ENCODE measurements at places on chromosomes 11 and 22. TPM values are rescaled to one million over a fixed set of nuclear protein-coding genes. Genes with fewer than 3 reads are reported as not detected.

DNA sequence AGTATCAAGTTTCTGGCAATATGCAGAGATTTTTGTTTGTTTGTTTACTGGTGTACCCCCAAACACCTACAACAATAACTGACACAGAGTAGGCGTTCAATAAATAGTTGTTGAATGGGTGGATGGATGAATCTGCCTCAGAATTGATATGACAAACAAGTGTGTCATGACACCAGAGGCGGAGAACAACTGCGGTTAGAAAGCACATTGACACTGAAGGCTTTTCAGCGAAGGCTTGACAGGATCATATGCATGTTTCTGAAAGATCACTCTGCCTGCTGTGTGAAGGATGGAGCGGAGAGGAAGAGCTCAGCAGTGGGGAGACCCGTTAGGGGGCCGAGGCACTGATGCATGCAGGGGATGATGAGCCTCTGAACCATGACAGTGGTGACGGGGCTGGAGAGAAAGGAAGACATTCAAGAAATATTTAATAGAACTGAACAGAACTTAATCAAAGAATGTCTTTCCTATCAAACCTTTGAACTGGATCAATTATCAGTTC lies 108.5 kb upstream of the USP47 start:
- no peak overlapping the region for H3K27ac ChIP-seq
- no peaks in the 10 kb centered on the region for H3K36me3 ChIP-seq
- DNase-seq: no peak
- no peaks in the 10 kb centered on the region for H3K4me1 ChIP-seq
- H3K4me3 ChIP-seq: no peak overlapping the region

- no peaks in the 10 kb centered on the region for H3K4me1 ChIP-seq
- H3K27me3 ChIP-seq: no peaks in the 10 kb centered on the region
These were observed 30.0 kb upstream of the MMP7 start for GRCh38 chr11:102560555-102561011.

- peak overlapping the region; percentile 38 for H3K4me3 ChIP-seq
- peak overlapping the region; percentile 95 for H3K27ac ChIP-seq
- H3K27me3 ChIP-seq: no peaks in the 10 kb centered on the region
- peaks cover 30% of the 10 kb centered on the region for H3K4me1 ChIP-seq
- peaks cover 16% of the 10 kb centered on the region for H3K36me3 ChIP-seq
- DNase-seq: no peak
These were observed 1.2 kb upstream of the TCIRG1 start for GRCh38 chr11:68037411-68038225.

DNA sequence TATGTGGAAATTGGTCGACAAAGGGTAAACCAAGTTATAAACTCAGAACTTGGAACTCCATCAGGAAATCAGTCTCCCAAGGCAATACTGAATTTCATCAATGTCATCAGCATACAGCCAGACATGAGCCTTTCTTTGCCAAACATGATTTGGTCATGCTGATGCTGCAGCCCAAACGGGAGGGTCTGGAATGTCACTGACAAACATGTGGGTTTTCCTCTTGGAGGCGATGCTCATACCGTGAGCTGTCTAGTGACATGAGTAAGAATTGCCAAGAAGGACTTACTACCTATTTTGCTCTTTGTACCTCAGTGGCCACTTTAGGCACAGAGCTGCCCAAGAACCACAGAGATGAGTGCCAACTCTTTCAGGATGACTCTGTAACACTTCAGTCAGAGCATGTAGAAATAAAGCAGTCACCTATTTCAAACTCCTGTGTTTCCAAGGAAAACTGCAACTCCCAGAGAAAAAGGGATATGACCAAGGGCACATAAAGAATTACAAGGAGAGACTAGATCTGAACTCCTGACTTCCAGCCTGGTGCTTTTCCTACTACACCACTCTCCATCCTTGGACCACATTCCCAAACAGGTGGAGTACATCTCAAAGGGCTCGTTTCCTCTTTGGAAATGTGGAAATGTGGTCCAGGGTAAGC lies 24.3 kb upstream of the MRGPRX2 start:
- H3K27ac ChIP-seq: no peak overlapping the region
- no peak for DNase-seq
- H3K4me3 ChIP-seq: no peak overlapping the region
- 0 out of 2 replicates have a peak, but pooled peaks cover 2% of the 10 kb centered on the region for H3K27me3 ChIP-seq

DNA sequence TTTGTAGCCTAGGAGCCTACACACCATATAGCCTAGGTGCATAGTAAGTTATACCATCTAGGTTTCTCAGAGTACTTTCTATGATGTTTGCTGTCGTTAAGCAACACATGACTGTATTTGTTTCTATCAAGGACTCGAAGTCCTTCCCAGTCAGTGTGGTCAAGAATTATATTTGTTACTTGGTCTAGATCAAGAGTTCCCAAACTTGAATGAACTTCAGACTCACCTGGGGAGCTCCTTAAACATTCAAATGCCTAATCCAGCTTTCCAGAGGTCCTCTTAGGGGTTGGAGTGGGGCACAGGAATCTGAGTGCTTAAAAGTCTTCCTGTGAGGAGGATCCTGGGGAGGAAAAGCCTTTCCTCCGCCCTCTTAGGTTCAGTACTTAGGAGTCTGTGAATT lies 41.5 kb upstream of the PAMR1 start:
- no peaks in the 10 kb centered on the region for H3K27me3 ChIP-seq
- no peak for DNase-seq
- no peaks in the 10 kb centered on the region for H3K4me1 ChIP-seq
- H3K27ac ChIP-seq: no peak overlapping the region
- H3K36me3 ChIP-seq: no peaks in the 10 kb centered on the region

DNA sequence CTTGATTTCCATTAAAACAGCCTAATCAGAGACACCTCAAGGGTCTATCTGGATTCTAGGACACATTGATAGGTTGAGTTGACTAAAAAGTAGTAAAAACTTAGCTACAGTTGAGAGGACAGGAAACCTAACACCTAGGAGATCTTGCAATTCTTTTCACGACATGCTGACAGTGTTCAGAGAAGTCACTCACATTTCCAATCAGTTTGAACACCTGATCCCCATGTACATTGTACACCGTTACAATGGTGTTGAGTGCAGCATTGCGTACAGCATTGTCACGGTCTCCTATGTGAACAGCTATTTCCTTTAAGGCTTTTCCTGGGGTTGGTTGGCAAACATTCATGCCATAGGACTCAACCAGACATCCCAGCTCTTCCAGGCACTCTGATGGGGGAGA lies 42.8 kb downstream of the F2 start:
- peaks cover 83% of the 10 kb centered on the region for H3K36me3 ChIP-seq
- no peak overlapping the region for H3K27ac ChIP-seq
- no peaks in the 10 kb centered on the region for H3K4me1 ChIP-seq

GRCh38 chr11:64235437-64236161 lies 1.2 kb downstream of the VEGFB start:
- no peak for DNase-seq
- peak overlapping the region; percentile 60 for H3K4me3 ChIP-seq
- no peaks in the 10 kb centered on the region for H3K36me3 ChIP-seq
- H3K27me3 ChIP-seq: no peaks in the 10 kb centered on the region

MOGAT2 gene
- total RNA-seq: 27.8 TPM

NEU3 gene
- 15.3 TPM for total RNA-seq

- peaks cover 5% of the 10 kb centered on the region for H3K27me3 ChIP-seq
- H3K36me3 ChIP-seq: no peaks in the 10 kb centered on the region
These were observed 19.0 kb upstream of the SMIM35 start for GRCh38 chr11:118105657-118106305.

DNA sequence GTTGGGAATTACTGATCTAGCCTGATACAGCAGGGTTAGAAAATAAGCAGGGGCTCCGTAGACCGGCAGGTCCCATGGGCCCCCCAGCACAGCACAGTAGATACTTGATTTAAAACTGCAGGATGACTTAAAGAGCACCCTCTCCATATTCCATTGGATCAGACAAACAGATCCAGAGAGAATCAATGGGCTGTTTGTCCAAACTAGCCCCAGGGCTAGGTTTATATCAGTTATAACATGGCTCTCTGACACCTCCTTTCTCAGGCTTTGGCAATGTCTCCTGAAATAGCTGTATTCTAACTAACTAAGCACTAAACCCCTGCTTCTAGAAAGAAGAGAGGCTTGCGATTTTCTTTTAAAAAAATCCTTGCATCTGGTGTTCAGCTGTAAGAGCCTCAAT lies 100.4 kb upstream of the GALNT18 start:
- H3K27ac ChIP-seq: no peak overlapping the region
- no peak overlapping the region for H3K4me3 ChIP-seq
- no peaks in the 10 kb centered on the region for H3K27me3 ChIP-seq

OR5B17 gene
- total RNA-seq: not detected

All from HepG2 (cell line).